Activated gamma-delta T cell treated with Interleukin-2 at 50 U/mL for 16 hours (primary cell): ENCODE measurements at places on chromosomes 1 and 21.

DNA sequence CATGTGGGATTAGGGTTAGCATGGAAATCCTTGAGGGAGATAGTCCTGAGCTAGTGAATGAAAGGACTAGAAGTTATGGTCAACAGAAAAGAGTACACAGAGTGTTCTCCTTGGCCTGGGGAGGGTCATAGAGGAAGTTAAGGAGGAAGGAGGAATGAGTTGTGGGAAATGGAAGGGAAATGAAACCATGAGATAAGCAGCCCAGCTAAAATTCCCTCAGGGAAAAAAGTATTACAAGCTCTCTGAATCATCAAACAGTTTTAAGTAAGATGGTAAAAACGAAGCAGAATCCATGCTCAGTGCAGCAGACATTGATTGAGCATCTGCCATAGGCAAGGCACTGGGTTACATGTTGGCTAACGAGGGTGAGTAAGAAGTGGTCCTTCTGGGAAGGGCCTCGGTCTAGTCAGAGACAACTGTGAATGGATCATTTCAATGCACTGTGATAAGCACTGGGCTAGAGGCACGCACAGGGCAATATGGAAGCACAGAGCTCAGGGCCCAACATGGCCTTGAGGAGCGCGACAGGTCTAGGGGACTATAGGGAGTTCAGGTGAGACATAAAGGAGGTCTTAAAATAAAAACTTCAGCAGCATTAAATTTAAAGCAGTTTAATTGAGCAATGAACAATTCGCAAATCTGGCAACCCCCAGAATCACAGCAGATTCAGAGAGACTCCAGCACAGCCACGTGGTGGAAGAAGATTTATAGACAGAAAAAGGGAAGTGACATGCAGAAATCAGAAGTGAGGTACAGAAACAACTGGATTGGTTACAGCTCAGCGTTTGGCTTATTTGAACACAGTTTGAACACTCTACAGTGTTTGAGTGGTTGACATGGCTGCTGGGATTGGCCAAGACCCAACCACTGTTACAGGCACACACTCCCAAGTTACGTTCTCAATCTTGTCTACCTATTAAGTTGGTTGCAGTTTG is 219.5 kb downstream of the HLX start:
- DNase-seq, result no peak

DNA sequence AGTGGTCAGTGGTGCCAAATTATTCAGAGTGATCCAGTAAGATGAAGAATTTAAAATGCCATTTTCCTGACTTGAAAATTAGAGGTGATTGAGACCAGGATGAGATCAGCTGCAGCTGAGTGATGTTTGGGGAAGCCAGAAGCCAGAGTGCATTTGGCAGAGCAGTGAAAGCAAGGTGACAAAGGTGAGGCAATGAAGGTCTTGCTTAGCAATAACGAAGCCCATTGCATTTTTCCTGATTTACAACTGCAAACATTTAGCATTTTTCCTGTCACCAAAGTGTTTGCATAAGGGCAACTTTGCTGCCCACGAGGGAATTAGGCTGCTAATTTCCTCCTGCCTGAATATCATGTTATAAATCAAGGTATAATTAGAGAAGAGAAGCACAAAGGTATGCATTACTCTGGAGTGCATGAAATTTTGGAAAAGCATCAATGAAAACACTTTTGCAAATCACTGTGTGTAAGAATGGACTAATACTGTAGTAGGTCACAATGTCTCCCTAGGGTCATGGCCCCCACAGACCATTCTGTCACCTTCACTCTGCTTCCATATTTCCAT is 188.2 kb upstream of the LYPLAL1 start:
- DNase-seq, result no peak

DNA sequence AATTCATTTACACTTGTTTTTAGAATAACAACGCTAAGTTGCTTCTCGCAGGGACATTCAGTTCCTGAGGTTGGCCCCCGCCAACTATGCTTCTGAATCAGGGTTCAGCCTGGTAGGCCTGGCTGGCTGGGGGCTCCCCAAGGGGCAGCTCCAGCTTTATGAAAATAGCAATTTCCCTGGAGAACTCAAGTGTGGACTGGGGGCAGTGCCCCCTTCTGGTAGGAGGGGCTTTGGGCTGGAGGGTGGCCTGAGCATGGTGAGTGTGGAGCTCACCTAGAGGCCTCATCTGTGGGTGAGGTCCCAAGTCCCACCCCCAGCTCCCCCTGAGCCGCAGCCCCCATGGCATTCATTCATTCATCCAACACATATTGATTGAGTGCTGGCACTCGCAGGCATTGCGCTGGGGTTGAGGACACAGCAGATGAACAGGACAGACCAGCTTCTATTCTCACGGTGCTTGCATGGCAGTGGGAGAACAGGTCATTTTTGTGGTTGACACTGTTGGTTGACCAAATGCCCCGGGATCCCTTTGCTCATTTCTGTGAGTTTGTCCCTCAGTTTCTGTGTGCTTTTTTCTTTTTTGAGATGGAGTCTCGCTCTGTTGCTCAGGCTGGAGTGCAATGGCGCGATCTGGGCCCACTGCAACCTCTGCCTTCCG is 79.2 kb downstream of the UBIAD1 start:
- no peak for DNase-seq

- DNase-seq, result no peak
Observed at GRCh38 chr1:93899543-93900207, 9.6 kb downstream of the GCLM start.

GRCh38 chr1:208080396-208081286 is 163.5 kb downstream of the PLXNA2 start:
- DNase-seq, result no peak

DNA sequence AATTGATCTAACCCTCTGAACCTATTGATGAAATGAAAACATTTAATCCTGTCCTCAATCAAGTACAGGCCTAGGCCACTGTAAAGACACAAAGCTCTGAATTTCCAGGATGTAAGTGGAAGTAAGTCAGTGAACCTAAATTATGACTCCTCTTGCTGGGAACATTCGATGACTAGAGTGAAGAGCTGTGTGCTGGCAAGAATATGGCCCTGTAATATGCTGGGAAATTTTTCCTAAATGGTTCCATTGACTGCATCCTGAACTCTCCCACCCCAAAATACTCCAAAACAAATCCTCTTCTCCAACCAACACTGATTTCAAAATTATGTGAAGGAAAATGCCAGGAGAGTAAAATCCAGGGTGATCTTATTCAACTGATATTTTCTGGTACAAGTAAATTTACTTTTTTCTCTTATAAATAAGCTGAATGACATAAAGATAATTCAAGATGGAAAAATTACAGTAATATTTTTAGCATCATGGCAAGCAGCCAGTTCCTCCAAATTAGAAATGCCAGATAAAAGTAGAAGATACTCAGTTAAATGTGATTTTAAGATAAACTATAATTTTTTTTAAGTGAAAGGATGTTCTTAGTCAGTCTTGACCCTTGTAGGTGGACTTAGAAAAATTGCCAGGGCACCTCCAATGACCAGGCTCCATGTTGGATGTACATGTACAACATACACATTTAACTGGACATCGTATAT is 269.4 kb downstream of the PTGER3 start:
- no peak for DNase-seq

GRCh38 chr1:25609921-25610320 is 6.7 kb upstream of the MAN1C1 start:
- no peak for DNase-seq

DNA sequence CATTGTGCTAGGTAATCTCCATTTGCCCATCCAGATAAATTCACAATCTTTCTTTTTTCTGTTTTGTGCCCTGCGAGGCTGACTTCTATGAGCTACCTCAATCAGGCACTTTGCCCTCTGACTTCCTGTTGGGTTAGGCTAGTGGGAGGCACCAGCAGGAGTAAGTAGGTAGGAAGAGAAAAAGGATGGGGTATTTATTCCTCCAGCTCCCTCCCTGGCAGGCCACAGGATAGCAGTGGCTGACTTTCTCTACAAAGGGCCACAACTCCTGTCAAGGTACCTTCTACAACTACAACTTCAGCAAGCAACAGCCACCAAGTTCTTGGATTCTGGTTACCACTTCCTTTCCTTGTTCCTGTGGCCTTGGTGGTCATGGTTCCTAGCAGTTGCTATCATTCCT is 18.8 kb upstream of the GORAB start:
- no peak for DNase-seq

- DNase-seq, result peak; percentile 35
Observed at GRCh38 chr1:221712198-221712684, 29.6 kb downstream of the DUSP10 start.

GRCh38 chr1:55894521-55894920 is 679.4 kb upstream of the USP24 start:
- no peak for DNase-seq

DNA sequence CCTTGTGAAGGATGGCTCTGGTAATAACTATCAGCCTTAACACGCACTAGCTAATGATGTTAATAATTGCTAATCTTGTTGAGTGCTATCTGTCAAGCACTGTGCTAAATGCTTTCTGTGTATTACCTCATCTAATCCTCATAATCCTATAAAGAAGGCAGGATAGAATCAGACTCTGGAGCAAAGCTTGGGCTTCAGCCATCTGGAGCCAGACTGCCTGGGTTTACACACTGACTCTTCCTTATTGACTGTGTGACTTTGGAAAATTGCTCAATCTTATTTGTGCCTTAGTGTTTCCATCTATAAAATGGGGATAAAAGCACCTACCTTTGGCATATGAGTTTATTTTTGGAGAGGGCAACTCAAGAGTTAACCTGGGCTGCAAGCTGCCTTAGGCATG is 216.1 kb downstream of the NUF2 start:
- no peak for DNase-seq

GRCh38 chr21:23812485-23812884 is 1794.8 kb downstream of the MRPL39 start:
- DNase-seq, result no peak

DNA sequence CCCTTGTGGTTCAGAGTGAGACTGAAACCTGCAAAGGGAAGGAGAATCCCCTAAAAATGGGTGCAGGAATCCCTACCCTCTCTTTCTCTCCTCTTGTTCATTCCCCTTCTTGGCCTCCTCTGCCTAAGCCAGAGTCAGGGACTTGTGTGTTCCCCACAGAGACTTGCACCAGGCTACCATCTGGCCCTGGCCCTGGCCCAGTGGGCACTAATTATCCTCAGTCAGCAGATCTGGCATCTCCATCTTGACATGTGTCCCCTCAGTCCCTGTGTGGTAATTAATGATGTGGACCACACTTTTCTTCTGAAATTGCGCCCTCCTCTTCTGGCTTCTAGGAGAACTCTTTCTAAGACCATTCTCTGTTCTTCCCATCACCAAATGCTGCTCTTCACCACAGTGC is 354.4 kb downstream of the SETD4 start:
- DNase-seq, result no peak

DNA sequence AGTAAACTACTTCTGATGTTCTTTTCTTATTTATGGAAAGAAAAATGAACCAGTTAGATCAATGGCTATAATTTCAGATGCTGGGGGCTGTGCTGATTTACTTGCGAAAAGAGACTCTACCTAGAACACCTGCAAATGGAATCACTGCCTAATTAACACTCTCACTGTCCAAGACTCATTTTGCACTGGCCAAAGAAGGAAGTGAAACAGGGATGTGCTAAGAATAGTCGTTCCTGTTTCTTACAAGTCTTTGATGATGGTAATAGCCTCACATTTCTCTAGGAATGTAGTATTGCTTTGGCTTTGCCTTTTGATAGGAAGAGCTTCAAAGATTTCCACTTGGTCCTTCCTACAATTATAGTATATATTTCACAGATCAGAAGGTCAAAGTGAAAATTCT is 12.7 kb upstream of the TSNAX start:
- DNase-seq, result no peak

GRCh38 chr1:81681601-81682266 is 119.0 kb upstream of the ADGRL2 start:
- DNase-seq, result no peak

GRCh38 chr21:24727803-24728440 is 879.4 kb downstream of the MRPL39 start:
- DNase-seq, result no peak

- no peak for DNase-seq
Observed at GRCh38 chr21:45570826-45571601, 28.8 kb upstream of the SLC19A1 start.

GRCh38 chr1:226402739-226403165 is 5.1 kb downstream of the PARP1 start:
- DNase-seq, result no peak

GRCh38 chr1:23188434-23188884 is 19.8 kb upstream of the LUZP1 start:
- no peak for DNase-seq

DNA sequence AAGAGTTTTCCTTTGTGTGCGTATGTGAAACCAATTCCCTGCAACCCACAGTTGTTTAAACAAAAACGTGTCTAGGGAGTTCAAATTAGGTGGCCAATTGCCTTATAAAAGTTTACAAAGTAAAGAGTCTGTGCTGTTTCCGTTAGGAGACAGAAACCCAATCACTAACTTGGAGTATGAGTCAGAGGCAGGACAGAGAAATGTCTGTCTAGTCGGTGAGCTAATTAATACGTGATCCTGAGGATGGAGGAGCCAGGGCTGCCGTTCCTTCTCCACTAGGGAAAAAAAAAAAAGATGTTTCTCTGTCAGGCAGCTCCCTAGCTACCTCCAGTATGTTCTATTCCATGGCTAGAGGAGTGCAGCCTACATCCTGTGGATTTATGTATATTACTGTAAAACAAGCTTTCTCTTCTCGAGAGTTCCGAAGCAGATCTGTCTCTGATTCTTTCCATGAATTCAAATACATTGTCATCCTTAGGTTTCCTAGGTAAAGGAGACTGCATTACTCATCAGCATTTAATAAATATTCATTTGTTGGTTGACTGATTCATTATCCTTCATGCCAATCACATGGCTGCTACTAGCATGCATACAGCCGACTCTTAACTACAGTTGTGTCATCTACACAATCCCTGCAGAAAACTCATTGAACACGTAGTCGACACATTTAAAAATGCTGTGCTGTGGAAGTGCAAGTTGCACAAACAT is 430.6 kb downstream of the KIF26B start:
- no peak for DNase-seq

GRCh38 chr1:165925498-165926079 is 98.2 kb downstream of the UCK2 start:
- no peak for DNase-seq

DNA sequence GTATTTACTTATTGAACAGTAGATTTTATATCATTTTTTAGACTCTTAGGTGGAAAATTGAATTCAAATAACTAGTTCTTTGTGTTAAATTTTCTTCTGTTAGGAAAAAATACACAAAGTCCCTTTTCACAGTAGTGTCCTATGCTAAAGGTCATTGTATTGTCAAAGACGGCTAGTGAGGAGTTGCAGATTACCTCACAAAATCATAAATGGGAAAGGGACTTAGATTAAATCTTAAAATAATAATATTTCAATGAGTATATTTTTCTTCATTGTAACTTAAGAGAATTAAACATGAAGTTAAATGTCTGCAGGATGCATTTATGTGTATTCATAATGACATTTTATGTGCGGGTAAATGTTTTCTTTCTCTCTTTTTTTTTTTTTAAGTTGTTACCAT is 32.7 kb downstream of the LYPLAL1 start:
- no peak for DNase-seq
